CMK (cell line): ENCODE measurements at places on chromosomes 2 and 18.

GRCh38 chr2:43152186-43152585 lies 74.2 kb downstream of the ZFP36L2 start:
- DNase-seq, result no peak

DNA sequence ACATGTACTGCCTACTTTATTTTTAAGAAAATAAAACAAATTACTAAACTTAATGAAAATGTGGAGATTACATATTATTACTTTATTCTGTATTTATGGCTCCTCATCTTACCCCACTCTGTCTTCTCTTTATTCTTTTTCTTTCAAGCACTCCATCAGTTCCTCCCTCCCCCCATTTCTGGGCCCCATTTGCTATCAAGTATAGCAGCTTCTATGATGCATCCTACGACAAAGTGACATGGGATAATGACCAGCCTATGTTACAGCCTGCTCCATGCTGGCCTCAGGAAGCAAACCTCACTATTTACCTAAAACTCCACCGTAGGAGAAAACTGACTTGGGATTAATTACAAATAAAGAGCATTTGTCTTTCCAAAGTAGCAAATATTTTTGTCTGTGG lies 58.8 kb downstream of the RND3 start:
- DNase-seq, result no peak

- DNase-seq, result no peak
Measured at GRCh38 chr18:25713103-25713502, 361.1 kb upstream of the ZNF521 start.

DNA sequence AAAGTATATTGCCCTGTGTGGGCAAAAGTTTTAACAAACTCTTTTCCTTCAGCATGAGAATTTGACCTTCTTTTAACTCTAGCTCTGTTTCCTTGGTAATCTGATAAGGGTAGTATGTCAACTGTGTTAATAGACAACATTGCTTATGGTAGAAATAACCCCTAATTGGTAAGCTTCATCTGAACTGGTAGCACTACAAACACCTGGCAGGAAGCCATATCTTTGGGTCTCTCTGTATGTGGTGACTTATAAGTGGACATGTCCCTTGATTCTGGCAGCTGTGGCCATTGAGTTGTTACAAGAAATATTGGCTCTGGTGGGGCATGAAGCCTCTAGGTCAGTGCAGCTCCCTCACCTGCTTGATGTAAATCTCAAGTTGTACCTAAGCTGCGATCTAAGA lies 46.9 kb downstream of the MBD5 start:
- DNase-seq, result no peak

- DNase-seq, result no peak
Measured at GRCh38 chr2:127079358-127079920, 27.5 kb downstream of the BIN1 start.

- no peak for DNase-seq
Measured at GRCh38 chr18:52861558-52861957, 521.6 kb downstream of the DCC start.

DNA sequence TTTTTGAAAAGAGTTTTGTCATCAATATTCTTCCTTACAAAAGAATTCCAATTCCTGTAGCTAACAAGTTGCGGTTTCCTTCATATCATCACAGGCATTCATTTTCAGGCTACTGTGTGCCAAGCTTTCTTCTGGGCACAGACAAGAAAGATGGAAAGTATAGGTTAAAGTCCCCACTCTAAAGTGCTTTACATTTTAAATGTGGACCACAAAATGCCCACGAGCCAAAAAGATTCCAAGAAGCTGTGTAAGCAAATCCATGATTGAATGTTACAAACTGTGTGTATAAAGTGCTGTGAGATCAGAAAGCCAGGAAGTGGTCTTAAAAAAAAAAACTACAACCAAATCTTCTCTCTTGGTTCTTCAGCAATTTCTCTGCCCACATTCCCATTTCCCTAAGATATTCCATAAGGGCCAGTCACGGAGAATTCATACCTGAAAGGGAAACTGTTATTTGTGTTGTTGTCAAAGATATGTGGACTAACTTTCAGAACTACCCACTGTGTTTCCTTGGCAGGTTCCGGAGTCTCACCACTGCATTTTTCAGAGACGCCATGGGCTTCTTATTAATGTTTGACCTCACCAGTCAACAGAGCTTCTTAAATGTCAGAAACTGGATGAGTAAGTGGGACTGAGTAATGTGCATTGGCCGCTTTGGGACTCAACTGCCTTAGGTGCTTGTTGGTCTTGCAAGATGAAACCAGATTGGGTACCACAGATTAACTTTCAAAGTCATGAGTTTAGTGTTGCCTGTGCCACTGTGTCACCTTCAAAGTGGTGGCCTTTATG lies 55.7 kb downstream of the RAB27B start:
- no peak for DNase-seq

GRCh38 chr18:44410740-44411139 lies 269.9 kb upstream of the SETBP1 start:
- DNase-seq, result no peak

DNA sequence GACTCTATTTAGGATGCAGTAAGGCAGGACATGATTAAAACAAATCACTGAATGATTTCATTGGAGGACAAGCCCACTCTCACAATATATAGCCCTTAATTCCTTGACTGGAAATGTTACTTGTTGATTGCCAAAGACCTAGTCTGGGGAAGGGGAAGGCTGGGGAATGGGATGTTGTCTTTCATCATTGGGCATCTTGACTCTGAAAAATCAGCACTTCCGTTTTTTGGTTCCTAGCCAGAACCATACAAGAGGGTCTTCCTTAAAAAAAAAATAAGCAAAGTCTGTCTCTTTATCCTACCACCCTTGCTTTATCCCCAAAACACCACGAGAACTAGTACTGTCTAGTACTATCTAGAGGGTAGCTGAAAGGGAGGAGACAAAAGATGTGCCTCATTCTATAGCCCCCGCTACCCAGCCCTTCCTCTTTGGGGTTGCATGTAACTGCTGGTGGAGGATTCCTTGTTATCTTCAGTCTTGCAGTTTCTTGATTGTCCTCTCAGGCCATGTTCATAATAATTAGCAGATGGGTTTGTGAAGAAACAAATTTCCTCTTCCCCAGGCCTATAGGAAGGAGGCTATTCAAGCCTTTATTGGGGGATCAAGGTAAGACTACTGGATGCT lies 55.8 kb downstream of the NEMP2 start:
- no peak for DNase-seq

DNA sequence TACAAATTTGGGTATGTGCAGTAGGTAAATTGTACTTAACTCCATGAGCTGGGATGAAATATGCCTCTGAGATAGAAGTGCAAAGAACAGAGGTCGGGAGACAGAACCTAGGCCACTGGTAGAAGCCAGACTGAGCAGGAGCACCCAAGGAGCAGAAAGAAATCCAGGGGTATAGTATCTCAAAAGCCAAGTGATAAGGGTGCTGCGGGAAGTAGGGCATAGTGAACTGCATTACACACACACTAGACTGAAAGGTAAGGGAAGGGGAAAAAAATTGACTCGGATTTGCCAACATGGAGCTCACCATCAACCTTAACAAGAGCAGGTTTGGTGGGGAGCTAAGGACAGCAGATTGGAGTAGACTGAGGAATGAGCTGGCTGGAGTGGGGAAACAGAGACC lies 89.3 kb upstream of the TMEM247 start:
- DNase-seq, result no peak

- DNase-seq, result peak; percentile 27
Measured at GRCh38 chr18:54983041-54983686, 23.9 kb upstream of the CCDC68 start.

DNA sequence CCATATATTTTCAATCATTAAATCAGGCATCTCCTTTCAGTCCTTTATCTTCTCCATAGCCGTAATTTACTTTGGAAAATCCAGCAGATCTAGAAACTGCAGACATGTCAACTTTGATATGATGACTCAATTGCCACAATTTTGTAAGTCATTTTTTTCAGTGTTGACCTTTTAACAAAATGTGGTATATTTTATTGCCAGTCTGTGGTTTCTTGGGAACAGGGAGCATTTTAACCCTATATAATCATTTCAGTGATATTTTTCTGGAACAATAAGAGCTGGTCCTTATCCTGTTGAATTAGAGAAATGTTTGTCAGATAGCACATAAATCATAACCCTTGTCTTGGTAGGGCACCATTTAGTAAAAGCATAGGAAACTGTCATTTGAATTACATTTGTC lies 90.9 kb upstream of the UBXN4 start:
- no peak for DNase-seq

DNA sequence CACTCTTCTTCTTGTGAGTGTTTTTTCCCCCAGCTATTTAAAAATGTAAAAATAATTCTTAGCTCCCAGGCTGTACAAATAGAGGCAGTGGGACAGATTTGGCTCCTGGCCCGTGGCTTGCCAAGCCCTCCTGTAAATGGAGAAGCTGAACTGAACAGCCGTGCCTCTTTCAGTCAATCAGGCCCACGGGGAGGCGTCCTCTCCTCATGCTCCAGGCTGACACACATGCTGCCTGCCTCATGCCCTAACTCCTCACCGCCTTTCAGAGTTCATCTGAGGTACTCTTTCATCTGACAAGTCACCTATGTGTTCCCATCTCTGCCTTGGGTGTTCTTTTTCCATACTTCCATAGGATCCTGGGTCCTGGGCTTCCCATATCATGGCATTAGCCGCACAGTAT lies 58.9 kb downstream of the BMP10 start:
- DNase-seq, result no peak

DNA sequence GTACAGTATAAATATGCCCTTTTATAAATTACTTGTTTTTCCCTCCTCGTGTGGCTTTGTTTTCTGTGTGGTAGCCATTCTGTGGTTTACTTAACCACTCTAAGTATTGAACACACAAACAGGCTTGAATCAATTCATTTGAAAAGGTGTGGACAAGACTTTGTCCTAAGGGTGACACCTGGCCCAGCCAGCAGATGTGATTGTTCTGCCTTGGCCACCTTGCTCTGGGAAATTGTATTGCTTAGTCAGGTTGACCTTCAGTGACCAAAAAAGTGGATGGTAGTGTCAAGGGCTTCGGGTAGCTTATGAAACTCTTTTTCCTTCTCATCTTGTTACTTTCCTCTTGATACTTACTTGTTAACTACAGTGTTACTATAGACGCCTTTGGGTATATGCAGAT lies 61.9 kb downstream of the DGKD start:
- DNase-seq, result no peak

DNA sequence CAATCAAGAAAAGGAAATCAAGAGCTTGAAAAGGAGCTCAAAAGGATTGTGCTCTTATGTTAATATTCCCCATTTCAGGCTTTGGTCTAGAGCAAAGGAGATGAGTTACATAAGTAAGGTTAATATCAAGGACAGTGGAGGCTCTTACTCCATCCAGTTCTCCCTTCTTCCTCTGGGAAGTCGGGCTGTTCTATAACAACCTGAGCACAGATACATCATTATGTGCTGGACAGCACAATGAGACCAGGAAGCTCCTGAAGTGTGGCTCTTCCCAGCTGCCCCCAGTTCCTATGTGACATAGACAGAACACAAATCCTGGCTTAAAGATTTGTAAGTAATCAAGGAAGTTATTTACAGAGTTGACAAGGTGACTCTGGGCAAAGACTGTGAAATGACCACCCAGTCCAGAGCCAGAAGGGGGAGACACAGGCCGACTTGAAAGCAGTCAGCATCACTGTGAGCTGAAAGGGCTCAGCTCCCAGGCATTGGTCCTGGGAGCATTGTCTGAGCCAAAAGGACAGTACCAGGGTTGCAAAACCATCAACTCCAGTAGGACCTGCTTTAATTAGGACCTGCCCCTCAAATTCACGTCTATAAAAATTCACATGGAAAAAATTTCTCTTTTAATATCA lies 917.6 kb upstream of the ACVR2A start:
- no peak for DNase-seq

- no peak for DNase-seq
Measured at GRCh38 chr2:171702781-171703556, 15.7 kb downstream of the DYNC1I2 start.

DNA sequence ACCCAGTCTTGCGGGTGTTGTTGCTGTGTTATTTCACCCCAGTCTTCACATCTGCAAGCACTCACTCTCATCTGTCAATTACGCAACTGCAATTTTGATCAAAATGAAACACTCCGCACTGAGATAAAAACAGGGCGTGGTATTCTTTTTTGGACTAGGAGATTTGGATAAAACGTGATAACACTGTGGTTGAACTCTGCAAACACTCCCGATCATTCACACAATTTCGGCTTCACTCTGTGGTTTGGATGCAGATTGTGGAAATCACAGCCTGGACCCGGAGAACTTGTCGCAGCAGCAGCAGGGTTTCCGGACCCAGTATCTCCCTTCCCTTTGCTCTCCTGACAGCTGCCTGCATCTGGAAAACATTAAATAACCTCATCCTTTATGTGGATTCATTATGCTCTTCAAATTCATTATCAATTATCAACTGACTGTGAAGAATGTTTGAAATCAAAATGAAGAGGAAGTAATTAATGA lies 49.4 kb upstream of the APCDD1 start:
- DNase-seq, result no peak

- DNase-seq, result no peak
Measured at GRCh38 chr2:21966139-21966538, 842.4 kb downstream of the TDRD15 start.

GRCh38 chr2:26184121-26184520 lies 11.2 kb downstream of the GAREM2 start:
- DNase-seq, result no peak

DNA sequence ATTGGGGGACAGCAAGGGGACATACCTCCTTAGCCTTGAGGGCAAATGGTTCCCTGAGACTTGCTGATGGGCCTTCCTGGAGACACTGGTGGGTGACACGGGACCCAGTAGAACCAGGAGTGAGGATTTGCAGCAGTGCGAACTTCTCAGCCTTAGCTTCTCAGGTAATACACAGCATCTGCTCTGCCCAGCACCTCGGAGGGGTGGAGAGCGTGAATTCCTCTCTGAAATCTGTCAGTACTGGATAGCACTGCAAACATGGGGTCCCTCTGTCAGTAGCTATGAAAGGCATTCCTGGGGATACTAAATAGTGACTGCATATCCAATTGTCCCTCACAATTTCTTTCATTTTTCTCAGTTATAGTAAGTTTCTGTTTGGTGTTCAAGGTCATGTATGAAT lies 151.7 kb downstream of the GBX2 start:
- no peak for DNase-seq

GRCh38 chr18:43277164-43277600 lies at the start of gene SYT4:
Gene SYT4 (minus strand): TSS chr18:43277490. CDS start chr18:43277281, 209 bp downstream.
- no peak for DNase-seq

DNA sequence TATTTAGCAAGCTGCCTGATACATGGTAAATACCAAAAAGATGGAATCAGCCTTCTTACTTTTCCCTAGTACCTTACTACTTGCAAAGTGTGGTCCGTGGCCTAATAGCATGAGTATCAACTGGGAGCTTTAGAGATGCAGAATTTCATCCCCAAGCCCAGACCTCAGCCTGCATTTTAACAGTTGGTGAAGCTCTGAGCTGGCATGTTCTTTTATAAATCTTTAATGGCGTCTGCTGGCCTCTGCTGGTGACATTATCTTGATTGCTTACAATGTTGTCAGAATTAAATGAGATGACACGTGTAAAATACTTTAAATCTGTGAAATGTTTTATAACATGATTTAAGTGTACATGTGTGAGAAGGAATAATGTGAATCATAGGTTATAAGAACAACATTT lies 115.1 kb upstream of the NOSTRIN start:
- no peak for DNase-seq

- DNase-seq, result no peak
Measured at GRCh38 chr2:130365075-130365474, 9.2 kb downstream of the PTPN18 start.
